ENCODE measurements at places on chromosomes 7 and 10.

DNA sequence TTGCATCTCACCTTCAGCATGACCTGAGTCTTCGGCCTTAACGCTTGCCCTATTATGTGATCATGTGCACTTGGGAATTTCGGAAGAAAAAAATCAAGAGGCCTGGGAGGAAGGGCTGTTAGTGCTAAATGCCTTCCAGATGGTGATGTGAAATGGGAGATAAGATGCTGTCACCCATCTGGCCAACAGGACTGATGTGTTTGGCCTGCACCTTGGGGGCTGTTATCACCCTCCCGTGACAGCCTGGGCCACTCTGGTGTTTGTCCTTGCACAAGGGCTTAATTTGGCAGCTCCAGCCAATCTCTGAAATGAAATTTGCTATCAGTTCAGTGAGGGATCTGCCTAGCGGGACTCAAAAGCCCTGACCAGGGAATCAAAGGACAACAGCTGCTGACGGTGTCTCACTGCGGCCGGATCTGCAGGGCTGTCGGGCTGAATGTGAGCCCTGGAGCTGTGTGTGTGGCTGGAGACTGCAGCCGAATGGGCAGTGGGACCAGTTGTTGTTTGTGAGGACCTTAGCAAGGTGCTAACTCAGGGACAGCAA, 131.4 kb upstream of the BTBD16 start:
- no peak for DNase-seq

- no peak for DNase-seq
These were observed 28.3 kb upstream of the PIP4K2A start for GRCh38 chr10:22742678-22743077.

DNA sequence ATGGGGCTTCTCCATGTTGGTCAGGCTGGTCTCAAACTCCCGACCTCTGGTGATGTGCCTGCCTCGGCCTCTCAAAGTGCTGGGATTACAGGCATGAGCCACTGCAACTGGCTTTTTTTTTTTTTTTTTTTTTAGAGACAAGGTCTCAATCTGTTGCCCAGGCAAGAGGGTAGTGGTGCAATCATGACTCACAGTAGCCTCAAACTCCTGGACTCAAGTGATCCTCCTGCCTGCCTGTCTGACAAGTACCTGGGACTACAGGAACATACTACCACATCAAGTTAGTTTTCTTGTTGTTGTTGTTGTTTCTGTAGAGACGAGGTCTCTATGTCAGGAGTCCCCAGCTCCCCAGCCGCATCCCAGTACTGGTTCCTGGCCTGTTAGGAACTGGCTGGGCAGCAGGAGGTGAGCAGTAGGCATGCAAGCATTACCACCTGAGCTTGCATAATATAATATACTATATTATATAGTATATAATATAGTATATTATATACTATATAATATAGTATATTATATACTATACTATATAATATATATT, 55.7 kb downstream of the TPK1 start:
- DNase-seq: no peak

DNA sequence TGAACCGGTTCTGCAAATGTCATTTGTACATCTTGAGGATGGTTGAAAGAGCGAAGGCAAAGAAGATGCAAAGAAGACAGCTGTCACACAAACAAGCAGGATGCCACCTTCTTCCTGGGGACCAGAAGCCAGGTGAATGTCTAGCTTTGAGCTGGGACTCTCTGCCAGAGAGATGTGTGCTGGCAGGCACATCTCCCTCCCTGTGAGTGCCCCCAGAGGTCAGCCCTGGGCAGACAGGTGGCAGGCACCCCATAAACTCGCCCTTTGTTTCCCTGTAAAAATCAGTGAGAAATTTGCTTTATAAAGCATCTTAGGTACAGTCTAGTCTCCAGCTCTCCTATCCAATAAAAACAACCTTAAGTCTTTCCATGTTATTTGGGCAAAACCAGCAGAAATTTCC, 2.6 kb upstream of the TCERG1L start:
- DNase-seq: no peak

DNA sequence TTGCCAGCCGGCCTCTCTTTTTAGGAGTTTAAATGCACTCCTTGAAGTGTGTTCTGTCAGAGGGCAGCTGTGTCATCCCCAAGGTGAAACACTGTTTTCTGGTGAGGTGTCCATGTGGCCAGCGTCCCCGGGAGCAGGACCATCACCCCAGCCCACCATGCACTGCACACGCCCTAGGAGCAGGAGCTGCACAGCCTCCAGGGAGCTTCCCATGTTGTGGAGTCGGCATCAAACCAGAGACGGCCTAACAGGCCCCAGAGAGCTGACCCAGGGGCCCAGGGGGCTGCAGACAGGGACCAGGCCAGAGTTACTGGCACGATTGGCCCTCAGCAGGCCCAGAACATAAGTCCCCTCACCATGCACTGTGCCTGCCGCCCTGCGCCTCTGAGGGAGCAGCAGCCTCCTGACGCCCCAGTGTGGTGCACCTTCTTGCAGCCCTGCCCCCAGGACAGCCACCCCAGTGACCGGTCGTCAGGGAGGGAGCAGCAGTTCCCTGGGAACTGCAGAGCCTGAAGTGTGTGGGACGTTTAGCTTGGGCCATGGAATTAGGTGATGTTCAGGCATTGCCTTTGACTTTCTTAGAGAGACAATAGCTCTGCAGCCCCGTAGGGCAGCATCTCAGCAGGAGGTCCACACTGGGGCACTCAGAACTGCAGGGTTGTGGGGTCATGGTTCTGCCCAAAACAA, 97.9 kb downstream of the NKX6-2 start:
- no peak for DNase-seq

DNA sequence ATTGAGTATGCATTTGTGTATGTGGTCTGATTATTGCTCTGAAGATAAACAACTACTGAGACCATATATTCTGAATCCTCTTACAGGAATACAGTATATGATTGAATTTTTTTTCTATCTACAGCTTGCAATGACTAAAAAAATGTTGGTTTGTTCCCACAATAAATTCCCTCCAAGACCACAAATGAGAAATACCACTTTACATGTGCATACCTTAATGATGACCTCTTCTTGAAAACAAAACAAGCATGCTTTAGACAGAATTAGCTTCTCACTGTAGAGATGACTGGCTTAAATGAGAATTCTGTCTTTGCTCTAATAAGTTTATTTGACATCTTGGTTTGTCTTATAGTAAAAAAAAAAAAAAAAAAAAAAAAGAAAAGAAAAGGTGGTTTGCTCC, 241.5 kb downstream of the PCDH15 start:
- no peak for DNase-seq

GRCh38 chr7:66054063-66054462, 21.6 kb upstream of the ASL start:
- DNase-seq: no peak

- DNase-seq: no peak
These were observed 142.7 kb upstream of the FZD8 start for GRCh38 chr10:35784751-35785150.

GRCh38 chr7:18808026-18808425, 309.4 kb downstream of the TWIST1 start:
- no peak for DNase-seq

GRCh38 chr7:138876326-138876725, 78.3 kb upstream of the ATP6V0A4 start:
- DNase-seq: no peak

DNA sequence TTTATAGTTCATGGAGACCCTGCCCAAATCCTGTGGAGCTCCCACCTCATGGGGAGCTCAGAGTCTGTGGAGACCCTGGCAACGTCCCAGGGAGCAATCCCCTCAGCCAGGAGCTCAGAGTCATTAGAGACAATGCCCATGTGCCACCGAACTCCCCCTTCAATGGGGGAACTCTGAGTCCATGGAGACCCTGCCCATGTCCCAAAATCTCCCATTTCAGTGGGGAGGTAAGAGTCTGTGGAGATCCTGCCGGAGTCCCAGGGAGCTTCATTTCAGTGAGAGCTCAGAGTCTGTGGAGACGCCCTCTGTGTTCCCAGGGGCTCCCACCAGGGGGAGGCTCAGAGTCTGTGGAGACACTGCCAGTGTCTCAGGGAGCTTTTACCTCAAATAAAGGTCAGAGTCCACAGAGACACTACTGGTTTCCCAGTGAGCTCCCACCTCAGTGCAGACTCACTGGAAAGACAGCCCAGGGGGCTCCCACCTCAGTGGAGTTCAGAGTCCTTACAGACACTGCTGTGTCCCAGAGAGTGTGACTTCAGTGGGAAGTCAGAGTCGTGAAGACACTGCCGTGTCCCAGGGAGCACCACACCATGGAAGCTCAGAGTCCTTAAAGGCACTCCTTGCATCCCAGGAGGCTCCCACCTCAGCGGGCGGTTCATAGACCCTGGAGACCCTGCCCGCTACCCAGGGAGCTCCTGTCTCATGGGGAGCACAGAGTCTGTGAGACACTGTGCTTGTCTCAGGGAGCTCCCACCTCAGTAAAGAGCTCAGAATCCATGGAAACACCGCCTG, 5.0 kb downstream of the MYO1G start:
- DNase-seq: peak; percentile 54

DNA sequence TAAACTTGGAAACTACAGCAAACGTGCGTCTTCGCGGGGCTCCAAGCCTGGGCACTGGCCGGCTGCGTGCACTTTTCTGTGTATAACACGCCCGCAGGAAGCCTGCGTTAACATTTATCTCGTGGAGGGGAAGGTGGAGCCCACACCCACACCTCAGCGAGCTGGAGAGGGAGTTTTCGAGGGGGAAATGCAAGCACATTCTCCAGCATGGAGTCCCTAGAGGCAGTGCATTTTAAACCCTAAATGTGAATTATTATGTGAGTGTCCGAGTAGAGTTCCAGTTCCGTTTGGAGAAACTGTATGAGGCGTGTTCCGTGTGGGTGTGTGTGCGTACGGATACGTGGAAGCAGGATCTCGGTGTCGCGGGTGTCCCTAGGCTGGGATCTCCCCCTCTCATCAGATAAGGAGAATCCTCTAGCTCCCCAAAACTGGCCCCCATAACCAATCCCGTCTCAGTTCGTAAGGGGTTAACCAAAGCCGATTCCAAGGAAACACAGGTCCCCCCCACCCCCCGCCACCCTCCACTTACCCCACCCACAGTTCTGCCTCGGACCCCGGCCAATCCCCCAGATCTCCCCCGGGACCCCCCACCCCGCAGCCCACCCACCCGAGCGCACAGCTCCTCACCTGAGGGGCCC, 403 bp downstream of the CDK6 start:
- DNase-seq: peak; percentile 34

DNA sequence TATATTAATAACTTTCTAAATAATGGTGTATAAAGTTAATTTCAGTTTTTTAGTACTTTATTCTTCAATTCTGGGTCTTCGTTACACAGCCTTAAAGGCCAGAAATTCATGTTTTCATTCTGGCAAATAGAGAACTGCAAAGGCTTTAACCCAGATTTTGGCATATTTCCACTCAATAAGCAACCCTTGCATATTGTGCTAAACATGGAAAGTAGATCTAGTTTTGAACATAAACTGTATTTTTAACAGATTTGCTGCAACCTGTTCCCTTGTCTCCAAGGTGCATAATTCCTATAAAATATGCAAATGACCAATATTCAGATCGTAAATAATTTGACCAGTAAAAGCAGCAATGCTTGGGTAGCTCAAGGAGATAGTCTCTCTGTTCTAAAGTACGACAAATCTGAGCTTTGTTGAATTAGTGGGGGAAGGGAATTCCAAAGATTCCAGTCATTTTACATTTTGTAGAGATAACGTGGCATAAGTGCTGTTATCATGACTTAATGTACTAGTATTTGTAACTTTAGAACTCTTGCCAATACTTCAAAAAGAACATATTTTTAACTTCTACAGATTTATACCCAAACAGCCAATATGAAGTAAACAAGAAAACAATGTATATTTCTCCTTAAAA, 46.4 kb upstream of the RSBN1L start:
- no peak for DNase-seq

GRCh38 chr7:2460641-2461040, 15.6 kb downstream of the GRIFIN start:
- no peak for DNase-seq

DNA sequence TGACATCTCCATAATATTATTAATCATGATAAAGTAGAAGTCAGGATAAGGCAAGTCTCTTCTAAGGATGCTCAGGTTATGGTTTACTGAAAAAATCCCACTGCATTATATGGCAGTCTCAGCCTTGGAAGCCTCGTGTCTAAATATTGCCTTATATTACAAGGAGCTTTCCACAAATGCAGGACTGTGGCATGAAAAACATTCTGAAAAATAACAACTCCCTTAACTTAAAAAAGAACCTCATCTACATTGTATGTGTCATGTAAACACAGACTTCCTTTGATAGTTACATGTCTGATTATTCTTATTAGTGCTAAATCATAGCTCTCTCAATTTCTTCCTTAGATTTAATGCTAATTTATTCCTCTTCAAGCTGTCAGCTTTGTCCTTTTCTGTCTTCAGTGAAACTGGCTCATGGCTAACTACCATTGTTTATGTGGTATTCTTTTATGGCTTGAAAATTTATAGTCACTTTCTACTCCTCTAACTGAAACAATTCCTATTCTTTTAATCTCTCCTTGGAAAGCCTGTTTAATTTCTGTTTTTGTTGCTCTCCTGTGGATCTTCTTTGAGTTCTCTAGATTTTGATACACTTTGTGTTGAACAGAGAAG, 156.1 kb downstream of the KIF20B start:
- DNase-seq: no peak

- DNase-seq: peak; percentile 54
These were observed 124.9 kb downstream of the SH2D4B start for GRCh38 chr10:80662429-80663261.

- DNase-seq: no peak
These were observed 37.4 kb downstream of the YKT6 start for GRCh38 chr7:44238116-44238695.

- no peak for DNase-seq
These were observed 898.1 kb downstream of the XPNPEP1 start for GRCh38 chr10:109025172-109025571.

DNA sequence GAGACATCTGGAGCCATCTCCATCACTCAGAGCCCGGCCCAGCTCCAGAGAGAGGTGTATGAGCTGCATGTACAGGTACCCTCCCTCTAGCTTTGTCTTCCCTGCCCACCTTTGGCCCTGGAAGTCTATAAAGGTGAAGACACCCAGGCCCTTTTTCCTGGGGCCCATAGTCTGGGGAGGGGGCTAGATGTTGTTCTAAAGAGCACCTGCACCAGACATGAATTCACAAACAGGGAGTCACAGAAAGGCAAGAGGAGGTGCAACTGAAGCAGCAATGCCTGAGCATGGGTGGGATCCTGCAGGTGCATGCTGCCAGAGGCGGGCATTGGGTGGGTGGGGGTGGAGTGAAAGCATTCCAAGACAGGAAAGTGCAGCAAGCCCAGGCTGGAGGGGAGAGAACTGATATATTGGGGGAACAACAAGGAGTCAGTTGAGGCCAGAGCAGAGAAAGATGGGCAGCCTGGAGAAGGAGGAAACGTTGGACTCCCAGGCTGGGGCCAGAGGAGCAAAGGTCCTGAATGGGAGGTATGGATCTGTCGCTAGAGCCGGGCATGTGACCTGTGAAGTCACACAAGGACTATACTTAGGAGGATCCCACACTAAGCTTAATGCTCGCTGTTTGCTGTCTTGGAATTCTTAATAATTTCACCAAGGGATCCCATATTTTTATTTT, 11.7 kb downstream of the CDHR1 start:
- DNase-seq: no peak

Measured in CD4-positive, alpha-beta T cell treated with Interleukin-6 at 100 ng/mL for 8 hours (primary cell).